Activated T-cell treated with anti-CD3 and anti-CD28 coated beads for 4 hours (primary cell): ENCODE measurements at places on chromosomes 16 and 17.
A peak's percentile ranks its signal among the peaks of the same experiment; 100 is the strongest.

DNA sequence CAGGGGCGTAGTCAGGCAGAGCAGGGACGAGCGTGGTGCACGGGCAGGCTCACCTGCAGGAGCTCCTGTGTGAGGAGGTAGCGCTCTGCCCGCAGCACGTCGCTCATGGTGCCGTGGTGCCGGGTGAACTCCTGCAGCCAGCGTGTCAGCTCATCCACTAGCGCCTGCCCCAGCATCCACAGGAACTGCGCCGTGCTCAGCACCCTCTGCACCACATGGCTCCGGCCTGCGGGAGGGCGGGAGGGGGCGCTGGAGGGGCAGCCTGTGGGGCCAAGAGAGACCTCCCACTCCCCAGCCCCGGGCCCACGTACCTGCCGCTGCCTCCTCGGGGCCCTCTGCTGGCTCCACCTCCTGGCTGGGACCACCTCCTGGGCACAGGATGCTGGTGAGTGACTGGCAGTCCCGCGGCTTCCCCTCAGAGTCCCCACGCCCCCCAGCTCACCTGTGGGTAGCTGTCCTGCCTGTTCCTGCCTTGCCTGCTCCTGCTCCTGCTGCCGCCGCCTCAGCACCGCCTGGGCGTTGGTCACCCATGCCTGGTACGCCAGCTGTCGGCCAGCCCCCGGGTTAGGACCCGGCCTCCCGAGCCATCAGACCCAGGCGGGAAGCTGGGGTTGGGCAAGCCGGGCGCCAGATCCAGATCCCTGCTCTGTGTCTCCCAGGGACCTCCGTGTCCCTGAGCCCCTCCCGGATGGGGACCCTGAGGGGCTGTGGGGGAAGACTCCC is 16.6 kb downstream of the CTU2 start:
- no peak for DNase-seq

- DNase-seq: no peak
Measured at GRCh38 chr16:51880776-51881175, 666.2 kb downstream of the TOX3 start.

- no peak for DNase-seq
Measured at GRCh38 chr17:7019839-7020519, 2.9 kb upstream of the BCL6B start.

GRCh38 chr16:59355704-59356103 is 621.6 kb upstream of the GOT2 start:
- DNase-seq: no peak

GRCh38 chr17:74241431-74241830 is 28.1 kb downstream of the TTYH2 start:
- no peak for DNase-seq

GRCh38 chr16:24906199-24906808 is 60.5 kb downstream of the SLC5A11 start:
- no peak for DNase-seq

DNA sequence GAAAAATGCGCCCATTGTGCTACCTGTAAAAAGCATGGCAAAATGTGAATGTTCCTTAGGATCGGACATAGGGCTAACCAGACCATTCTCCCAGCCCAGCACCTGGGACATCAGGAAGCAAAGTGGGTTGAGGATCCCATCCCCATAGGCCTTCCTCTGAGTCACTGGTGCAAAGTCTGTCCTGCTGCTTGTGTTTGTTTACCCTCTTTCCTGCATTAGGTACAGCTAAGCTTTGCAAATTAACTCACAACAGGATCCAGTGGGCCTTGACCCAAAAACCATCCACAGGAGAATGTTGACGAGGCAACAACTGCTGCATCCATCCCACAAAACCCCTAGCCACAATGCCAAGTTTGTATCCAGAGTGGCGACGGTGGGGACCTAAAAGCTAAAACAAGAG is 106.2 kb downstream of the GRIN2A start:
- DNase-seq: no peak

DNA sequence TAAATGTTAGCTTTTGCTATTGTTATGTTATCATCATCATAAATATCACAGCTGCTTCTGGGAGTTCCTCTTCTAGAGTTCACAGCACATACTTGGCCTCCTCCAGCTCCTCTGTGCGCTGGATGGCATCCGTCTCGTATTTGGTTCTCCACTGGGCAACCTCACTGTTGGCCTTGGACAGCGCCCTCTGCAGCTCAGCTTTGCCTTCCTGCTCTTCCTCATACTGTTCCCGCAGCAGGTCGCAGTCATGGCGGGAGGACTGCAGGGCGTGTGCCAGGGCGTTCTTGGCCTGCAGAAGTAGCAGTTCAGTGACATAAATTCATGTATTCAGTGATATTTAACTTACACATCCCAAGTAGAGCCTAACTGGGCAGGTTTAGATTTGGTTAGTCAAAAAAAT is 23.4 kb downstream of the MYH8 start:
- DNase-seq: no peak

DNA sequence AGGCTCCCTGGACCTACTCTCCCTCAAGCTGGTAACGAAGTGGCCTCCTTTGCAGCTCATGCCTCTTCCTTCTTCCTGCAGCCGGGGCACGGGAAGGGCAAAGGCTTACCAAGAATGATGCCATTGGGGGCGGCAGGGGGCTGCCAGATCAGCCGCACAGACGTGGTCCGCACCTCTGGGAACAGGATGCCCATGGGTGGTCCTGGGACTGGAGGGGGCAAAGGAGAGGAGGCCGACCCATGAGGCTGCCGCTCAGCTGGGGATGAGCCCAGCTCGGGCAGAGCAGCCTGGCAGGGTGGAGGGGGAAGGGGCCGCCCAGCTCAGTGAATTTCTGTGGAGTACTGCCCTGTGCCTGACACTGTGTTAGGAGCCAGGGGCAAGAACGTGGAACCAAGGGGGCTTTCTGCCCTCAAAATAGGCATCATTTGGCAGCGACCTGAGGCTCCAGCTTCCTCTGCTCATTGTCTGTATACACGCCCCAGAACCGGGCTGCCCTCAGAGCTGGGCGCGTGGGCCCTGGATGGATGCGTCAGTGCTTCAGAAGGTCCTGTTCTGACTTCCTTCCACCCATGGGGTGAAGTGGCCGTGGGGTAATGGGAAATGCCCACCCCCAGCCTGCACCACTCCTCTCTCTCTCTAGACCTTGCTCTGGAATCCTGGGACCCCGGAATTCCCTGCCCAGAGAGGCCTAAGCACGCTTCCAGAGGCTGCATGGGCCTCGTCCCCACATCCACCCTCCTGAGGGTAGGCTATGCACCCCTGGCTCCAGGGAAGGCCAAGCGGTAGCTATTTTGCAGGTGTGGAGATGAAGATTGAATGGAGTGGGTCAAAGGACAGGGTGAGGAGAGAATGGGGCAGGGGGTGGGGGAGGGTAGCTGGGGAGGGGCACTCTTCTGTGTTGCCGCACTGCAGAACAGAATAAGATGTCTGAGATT is 79.8 kb upstream of the CDC42EP4 start:
- DNase-seq: no peak

- DNase-seq: no peak
Measured at GRCh38 chr16:11877374-11877773, 26.0 kb upstream of the RSL1D1 start.

GRCh38 chr17:71628306-71628705 is 492.5 kb upstream of the SOX9 start:
- DNase-seq: no peak

DNA sequence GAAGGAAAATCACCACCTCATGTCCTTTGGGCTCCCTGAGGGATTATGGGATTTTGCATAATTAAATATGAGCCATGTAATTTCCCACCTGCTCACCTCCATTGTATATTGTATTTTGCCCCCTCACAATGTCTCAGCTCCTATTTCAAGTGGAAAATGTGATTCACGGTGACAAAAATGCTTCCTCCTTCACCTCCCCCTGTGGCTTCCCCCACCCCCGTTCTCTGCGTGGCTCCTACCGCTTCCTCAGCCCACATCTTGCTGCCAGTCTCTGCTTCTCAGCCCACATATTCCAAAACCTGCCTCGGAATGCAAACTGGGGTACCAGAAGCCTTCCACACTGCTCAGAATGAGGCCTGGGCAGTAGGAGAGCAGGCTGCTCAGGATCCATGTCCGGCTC is 394.5 kb upstream of the C16orf82 start:
- peak; percentile 26 for DNase-seq

- no peak for DNase-seq
Measured at GRCh38 chr17:59145571-59146096, 9.4 kb downstream of the SKA2 start.

DNA sequence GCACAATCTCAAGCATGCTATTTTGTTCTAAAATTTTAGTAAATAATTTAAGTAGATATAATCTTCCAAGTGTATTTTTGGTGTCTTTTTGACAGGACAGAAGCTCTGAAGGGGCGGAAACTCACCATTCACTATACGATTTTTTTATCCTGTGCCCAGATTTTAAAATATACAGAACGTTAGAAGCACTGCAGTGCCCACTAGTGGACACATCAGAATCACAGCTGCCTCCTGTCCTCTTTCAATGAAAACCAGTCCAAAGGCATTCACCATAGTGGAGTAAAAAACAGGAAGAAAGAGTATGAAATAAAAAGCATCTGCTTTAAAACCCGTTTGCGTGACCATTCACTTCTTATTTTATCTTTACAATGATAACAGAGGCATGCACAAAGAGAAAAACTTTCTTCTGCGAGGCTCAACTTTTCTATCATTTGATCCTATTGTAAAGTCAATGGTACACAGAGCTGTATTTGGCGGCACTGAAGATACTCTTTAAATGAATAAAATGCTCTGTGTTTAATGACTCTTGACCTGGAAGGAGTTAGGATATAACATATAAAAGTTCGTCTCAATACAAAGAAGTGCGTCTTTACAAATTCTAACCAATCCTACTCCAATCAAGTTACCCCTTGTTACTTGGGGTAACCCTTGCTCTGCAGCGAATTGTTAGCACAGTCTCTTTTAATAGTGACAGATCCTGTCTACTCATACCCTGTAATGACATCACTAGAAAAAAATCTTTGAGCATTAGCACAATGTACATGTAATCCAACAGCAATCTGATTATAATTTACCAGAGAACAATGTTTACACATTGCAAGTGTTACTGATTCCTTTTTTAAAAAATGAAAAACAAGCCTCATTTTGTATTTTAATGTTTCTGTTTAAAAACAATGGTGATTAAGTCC is 339.8 kb upstream of the PSMD7 start:
- DNase-seq: no peak

DNA sequence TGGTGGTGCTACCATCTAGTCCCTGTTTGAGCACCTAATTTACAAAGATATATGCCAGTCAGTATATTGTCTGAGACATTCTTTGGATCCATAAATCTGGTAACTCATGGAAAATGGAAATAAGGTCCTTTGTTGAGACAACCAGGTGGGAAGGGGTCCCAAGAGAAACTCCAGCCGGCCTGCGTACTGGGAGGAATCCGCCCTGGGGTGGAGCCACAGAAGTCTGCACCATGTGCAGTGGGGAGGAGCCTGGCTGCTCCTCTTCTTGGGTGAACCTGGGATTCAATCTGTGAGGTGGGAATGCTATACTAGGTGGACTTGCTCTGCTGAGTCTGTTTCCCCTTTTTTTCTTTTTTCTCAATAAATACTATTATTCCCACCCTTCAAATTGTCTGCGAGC is 339.2 kb upstream of the TNRC6C start:
- DNase-seq: no peak

DNA sequence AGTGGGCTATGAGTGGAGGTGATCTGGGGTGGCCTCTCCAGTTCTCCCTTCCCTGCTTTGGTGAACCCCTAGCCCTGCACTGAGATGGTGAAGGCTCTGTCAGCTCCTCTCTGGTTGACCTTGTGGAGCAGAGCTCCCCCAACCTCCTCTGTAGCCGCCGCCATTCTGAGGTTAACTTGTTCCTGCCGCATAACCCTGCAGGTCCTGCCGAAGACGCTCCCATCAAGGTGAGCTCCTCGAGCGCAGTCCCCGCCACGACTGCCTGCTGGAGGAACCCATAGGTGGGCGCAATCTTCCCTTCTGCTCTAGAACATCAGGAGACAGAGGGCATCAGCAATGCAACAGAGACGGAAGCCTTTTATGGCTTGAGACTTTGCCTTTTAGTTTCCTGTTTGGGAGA is 15.2 kb upstream of the SLC47A2 start:
- no peak for DNase-seq

DNA sequence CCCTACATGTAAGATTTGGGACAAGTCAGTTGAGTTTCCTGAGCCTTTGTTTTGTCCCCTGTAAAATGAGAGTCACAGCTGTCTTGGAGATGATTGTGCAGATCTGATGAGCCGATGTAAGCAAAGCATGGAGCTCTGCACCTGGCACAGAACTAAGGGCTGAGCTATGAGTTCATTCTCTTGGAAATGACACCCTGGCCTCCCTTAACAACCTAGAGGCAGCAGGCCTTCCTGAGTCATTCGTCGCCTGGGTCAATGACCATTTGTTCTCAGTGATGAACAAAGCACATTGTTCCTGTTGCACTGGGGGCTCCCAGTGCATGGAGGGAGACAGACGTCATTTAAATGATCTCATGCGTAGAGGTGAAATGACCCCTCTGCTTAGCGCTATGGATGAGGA is 62.8 kb upstream of the GCSH start:
- DNase-seq: no peak

- DNase-seq: no peak
Measured at GRCh38 chr16:27231692-27232060, 28.4 kb downstream of the KDM8 start.

- no peak for DNase-seq
Measured at GRCh38 chr16:46721885-46722284, 26.3 kb downstream of the MYLK3 start.

DNA sequence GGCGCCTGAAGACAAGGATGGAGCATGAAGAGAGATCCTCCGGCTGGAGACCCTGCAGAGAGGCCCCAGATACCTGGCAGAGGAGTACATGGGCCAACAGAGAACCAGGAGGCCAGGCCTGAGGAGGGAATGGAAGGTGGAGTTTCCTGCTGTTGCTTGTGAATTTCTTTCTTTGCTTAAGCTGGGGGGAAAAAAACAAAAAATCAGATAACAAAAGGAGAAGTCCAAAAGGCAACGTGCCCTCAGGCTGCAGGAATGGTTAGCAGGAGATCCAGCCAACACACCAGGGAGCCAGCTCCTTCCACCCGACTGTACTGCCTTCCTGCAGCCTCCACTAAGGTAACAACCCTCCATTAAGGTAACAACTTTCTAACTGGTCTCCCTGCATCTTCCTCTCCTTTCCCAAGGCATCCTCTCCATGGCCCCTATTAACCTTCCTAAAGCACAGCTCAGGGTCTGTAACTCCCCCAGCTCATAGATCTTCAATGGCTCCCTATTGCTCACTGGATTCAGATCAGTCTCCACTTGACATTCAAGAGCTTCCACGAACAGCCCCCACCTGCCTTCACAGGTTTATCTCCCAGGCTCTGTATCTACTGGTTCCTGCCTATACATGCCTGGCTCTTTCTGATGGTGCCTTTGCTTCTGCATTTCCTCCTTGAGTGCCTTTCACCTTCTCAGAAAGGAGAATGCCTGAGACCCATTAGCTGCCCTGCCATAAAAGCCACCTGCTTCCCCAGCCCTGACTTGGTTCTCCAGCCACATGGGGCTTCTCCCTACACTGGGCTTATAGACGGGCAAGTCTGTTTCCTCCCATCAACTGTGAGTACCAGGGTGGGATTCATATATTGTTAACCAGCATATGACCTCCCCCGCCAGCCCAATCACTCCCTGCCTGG is 725 bp upstream of the ARL5C start:
- no peak for DNase-seq
